ENCODE measurements at places on chromosomes 7 and 10. TPM values are rescaled to one million over a fixed set of nuclear protein-coding genes. Genes with fewer than 3 reads are reported as not detected.

Gene AGR3
- not detected for total RNA-seq

Gene MALRD1
- not detected for total RNA-seq

Gene TACR2
- total RNA-seq = not detected

Gene NKX2-3
- total RNA-seq = not detected

Gene TUBAL3
- total RNA-seq = not detected

Gene CPEB3
- total RNA-seq = 0.86 TPM

Gene GSTO2
- total RNA-seq = 0.22 TPM

Gene STX1A
- total RNA-seq = 11.8 TPM

Gene EVX1
- total RNA-seq = not detected

Gene GRK5
- 33.9 TPM for total RNA-seq

Gene POMZP3
- 6.6 TPM for total RNA-seq

Gene HGF
- 282 TPM for total RNA-seq

Gene PAPOLB
- under 0.01 TPM for total RNA-seq

Gene HYAL4
- 1.3 TPM for total RNA-seq

Gene IDI2
- total RNA-seq = not detected

Gene ZNHIT1
- total RNA-seq = 76.6 TPM

Gene PLXNA4
- 1.9 TPM for total RNA-seq

Gene TBRG4
- total RNA-seq = 118 TPM

Gene PPP1R9A
- 0.14 TPM for total RNA-seq

Gene TSPAN12
- 0.44 TPM for total RNA-seq

Gene DKK1
- 101 TPM for total RNA-seq

Gene NPC1L1
- not detected for total RNA-seq

Gene ALDH18A1
- 120 TPM for total RNA-seq

Gene PDK4
- under 0.01 TPM for total RNA-seq

Gene SEMA3E
- 1.7 TPM for total RNA-seq

Gene C10orf62
- not detected for total RNA-seq

Gene CPA2
- not detected for total RNA-seq

Gene GPR37
- 4.6 TPM for total RNA-seq

Gene EGFR
- total RNA-seq = 99.8 TPM

Gene MYH16
- 0.43 TPM for total RNA-seq

Gene COBL
- not detected for total RNA-seq

Gene CLCN1
- total RNA-seq = not detected

Gene LAMB1
- 409 TPM for total RNA-seq

Gene BTBD16
- total RNA-seq = not detected

Gene TDRD1
- total RNA-seq = not detected

Gene PNLIP
- not detected for total RNA-seq

Gene OR13A1
- total RNA-seq = under 0.01 TPM

Gene MRPS24
- total RNA-seq = 103 TPM

Gene IRF5
- total RNA-seq = not detected

Gene CYP3A7
- not detected for total RNA-seq

Gene ANKRD30A
- total RNA-seq = not detected

Gene SORCS3
- not detected for total RNA-seq

Gene DENND2A
- total RNA-seq = 0.44 TPM

Gene EPHA1
- total RNA-seq = not detected

Gene OR6B1
- total RNA-seq = not detected

Gene HOXA7
- total RNA-seq = 0.44 TPM

Gene CYP26C1
- total RNA-seq = not detected

Gene TAS2R41
- total RNA-seq = 0.29 TPM

Gene ACTL6B
- total RNA-seq = not detected

Gene ERVW-1
- total RNA-seq = not detected

Gene WNT8B
- total RNA-seq = not detected

Gene CCL24
- not detected for total RNA-seq

Gene CTNNA3
- total RNA-seq = not detected

Gene STAG3
- total RNA-seq = 0.44 TPM

Gene NKX1-2
- not detected for total RNA-seq

Gene CDHR1
- total RNA-seq = not detected

Gene KLF14
- 0.22 TPM for total RNA-seq
